Activated CD4-positive, alpha-beta T cell treated with anti-CD3 and anti-CD28 coated beads for 24 hours (primary cell): ENCODE measurements at places on chromosomes 2 and 18.

DNA sequence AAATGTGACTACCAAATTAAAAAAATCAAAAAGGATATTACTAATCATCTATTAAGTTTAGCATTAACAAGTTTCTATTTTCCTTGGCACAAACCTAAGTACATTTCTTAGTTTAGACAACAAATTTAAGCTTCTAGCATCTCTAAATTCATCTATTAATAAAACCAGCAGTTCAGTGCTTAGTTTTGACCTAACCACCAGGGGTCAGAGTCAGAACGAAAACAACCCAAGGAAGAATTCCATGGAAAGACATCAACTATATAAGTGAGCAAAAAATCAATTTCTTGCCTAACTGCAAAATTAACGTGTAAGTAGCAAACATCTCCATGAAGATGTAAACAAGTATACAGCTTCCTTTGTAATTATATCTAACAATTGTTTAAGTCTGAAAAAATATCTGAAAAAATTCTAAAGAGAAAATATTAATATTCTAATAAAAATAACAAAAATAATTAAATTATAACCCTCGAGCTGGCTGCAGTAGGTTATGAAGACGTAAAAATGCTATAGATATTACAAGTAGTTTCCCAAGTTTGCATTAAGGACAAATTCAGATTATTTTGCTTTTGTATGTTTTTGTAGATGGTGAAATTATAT, 83.7 kb downstream of the CERKL start:
- DNase-seq, result no peak

- no peak for DNase-seq
Observed at GRCh38 chr2:235050980-235051351, 99.1 kb downstream of the SH3BP4 start.

GRCh38 chr2:86634352-86634751, 10.7 kb upstream of the RNF103 start:
- DNase-seq, result no peak

GRCh38 chr2:44967056-44967455, 25.6 kb downstream of the SIX3 start:
- DNase-seq, result no peak

DNA sequence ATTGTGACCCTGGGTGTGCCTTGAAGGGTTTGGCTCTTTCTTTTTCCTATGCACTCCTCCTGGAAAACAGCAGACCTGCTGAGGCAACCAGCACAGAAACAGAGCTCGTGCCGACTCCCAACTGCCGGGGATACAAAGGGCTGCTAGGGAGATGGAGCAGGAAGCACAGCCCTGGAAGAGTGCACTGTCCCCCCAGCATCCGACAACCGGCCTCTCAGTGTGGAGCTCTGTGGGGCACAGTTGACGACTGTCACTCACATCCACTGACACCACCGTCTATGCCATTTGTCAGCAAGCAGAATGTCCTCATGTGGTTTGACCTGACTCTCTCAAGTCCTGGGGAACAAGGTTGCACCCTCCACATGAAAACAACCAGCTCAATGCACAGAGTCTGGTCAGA, 290.4 kb downstream of the TNS1 start:
- no peak for DNase-seq
